ENCODE measurements at places on chromosomes 6 and 20.

DNA sequence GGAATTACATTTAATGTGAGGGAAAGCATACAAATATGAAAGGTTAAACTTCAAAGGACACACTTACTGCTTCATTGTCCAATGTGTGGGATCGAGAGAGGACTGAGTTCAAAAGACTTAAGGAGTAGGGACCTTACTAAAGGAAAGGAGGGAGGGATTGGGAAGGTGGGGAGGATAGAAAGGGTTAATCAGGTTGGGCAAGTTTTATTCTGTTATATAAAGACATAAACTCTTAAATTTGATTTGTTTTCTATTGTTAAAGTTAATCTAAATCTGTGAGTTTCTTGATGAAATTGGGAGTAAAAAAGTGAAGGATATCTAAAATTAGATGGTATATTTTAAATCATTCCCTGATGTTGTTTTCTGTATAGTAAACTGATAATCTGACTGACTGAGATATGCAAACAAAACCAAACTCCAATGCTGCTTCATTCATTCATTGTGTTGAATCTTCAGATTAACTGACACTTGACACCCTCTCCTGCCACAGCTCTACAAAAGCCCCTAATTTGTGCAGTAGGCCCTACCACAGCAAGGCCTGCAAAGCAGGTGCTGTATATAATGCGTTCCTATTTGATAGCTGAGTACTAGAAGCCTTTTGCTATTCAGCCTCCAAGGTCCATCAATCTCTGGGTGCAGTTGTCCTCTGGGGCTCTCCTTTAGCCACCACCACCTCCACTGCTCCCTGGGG, 1.3 kb upstream of the UBE2J1 start:
- DNase-seq = no peak

GRCh38 chr6:84344005-84344404, 116.6 kb upstream of the CEP162 start:
- no peak for DNase-seq

- DNase-seq = peak; percentile 74
These were observed 4.1 kb upstream of the TPD52L1 start for GRCh38 chr6:125149256-125150144.

DNA sequence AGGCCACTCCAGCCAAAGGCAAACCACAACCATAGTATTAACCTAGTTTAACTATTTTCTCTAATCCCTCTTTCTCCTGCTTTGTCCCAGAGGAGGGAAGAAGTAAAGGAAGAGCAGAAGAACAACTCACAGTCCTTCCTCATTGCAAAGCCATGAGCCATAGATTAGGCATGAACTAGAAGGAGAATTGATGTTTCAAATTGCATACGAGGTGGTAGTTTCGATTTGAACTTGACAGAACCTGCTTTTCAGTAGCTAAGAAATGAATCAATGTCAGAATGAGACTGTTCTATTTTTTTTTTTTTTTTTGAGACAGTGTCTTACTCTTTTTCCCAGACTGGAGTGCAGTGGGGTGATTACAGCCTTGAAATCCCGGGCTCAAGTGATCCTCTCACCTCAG, 48.3 kb downstream of the PROKR2 start:
- no peak for DNase-seq

DNA sequence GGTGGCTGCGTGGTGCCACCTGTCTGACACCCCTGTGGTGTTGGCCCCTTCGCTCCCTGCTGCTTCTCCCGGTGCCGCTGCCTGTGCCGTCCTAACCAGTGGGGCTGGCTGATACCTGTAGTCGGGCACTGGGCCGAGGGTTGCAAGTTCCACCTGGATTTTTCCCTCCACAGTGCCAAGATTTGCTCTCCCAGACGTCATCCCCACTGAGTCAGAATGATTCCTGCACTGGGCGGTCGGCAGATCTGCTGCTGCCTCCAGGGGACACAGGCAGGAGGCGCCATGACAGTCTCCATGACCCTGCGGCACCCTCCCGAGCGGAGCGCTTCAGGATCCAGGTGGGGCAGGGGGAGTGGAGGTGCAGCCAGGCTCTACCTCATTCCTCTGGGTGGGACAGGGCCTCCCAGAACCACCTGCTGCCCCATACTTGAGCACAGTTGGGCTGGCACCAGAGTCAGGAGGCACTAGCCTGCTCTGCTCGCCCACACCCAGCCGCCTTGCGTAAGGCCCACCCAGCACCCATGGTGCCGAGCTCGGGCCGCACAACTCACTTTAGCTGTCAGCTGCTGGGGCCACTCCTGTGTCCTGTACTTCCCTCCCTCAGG, 60.2 kb downstream of the TCP11 start:
- no peak for DNase-seq

All from A172 (cell line).